CD4-positive, alpha-beta T cell treated with Interleukin-12 subunit alpha and Interleukin-12 subunit beta, for 1 hour (primary cell): ENCODE measurements at places on chromosomes 3 and 15.

DNA sequence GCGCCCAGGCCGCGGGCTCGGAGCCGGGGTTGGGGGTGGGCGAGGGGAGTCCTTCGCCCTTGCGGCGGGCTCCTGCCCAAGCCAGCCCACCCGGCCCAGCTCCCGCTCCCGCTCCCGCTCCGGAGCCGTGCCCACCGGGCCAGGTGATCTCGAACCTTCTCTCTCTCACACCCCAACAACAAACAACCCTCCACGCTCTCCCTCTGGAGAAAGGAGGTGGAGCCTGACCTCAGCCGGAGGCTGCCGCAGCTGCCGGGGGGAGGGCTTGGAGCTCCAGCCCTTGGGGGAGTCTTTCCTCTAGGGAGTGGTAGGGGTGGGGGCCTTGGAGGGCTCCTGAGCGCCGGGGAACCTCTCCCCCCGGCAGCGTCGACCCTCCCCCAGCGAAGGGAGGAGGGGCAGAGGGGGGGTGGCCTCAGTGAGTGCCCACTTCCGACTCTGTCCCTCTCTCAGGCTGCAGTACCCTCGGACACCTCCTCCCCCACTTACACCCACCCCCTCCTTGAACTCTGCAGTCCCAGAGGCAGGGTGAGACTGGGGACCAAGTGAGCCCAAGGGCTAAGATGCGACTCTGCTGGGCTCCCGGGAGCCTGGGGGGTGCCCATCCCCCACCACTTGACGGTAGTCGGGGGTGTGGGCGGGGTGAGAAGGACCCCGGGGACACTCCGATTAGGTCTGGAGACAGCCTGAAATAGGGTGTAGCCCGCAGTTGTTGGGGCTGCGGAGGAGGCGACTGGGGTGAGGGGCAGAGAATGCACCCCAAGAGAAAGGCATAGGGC is 4.4 kb upstream of the BAHD1 start:
- DNase-seq = no peak

- DNase-seq = no peak
Observed at GRCh38 chr15:95799286-95800200, 531.0 kb upstream of the NR2F2 start.

DNA sequence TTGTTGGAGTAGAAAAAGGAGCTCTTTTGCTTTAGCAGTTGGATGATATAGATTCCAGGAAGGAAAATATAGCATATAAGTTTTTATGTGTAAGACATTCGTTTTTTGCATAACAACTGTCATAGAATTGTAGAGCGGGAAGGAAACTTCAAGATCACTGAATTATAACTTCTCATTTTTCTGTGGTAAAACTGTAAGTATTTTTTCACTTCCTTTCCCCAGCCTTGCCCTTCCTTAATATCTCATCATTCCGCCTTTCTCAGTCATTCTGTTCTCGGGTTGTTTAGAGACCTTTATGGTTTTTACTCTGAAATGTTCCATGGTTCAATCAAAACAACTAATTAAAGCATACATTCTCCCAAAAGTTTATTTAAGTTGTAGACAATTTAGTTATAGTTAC is 1.1 kb downstream of the EAF2 start:
- no peak for DNase-seq

DNA sequence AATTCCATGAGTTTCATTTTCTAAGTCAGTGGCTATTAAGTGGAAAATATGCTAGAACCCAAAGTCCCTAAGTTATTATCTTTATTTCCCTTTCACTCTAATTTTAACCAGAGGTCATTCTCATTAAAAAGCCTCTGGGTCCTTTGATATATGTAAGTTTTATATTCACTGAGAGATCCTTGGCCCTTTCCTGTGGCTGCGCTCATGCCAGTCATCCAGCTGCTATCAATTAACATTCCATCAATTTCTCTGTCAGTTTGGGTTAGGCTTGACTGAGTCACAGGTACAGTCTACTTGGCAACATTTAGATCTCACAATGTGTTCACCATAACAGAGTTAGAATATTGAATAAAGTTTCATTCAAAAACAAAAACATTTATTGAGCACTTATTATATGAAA is 58.0 kb upstream of the FBN1 start:
- no peak for DNase-seq

DNA sequence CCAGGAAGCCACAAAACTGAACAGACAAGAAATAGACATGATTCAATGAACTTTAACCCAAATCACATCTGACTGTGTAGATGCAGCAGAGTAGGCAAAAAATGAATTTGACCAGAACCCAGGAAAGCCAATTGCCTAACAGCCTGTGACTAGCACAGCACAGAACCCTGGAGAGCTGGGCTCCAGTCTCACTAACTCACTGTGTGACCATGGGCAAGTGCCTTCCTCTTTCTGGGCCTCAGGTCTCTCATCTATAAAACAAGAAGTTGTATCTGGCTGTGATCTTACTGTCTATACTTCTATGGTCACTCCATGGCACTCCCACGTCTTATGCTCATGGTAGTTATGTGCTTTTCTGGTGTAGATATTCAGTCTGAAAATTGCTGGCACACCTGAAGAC is 48.1 kb upstream of the USP3 start:
- DNase-seq = no peak

DNA sequence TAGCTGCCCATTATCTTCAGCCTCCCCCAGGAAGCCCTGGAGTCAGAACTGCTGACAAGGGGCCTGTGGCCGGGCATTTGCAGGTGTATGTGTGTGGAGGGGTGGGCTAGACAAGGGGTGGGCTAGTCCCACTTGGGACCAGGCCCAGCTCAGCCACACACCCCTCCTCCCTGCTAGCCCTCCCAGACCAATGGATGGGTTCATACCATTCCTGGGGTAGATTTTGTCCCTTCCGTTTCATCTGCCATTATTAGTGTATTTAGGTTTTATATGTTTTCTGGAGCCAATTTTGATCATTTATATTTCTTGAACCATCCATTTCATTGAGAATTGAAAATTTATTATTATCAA is 42.2 kb downstream of the MRAS start:
- no peak for DNase-seq

- no peak for DNase-seq
Observed at GRCh38 chr3:37492977-37493471, 318.6 kb upstream of the LRRFIP2 start.

- DNase-seq = no peak
Observed at GRCh38 chr3:172357850-172358754, 90.2 kb downstream of the GHSR start.

DNA sequence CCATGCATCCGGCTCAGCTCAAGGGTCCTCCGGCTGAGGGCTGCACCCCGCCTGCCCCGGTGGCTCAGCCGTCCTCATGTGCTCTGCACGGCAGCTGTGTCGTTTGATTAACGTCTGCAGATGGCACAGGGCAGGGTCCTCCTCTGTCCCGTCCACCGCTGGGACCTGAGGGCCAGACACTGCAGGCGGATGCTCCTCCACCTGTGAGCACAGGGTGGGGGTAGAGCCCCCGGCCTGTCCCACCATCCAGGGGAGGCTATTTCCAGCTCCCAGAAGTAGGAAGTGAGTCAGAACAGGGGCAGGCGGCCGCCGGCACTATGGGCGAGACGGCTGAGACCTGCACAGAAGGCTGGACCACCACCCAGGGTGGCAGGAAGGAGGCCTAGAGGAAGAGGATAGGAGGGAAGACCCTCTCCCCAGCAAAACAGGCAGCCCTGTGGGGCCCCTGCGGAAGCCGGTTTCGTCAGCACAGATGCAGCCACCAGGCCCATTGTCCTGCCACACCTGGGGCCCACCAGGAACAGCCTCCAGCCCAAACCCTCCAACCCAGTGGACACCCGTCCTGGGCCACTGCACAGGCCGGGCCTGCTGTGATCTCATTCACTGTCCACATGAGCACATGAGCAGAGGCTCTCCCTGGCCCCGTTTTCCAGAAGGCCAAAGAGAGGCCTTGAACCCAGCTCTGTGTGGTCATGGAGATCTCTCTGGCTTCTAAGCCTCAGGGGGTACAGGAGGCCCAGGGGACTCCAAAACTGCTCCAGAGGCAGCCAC is 12.6 kb upstream of the PLXND1 start:
- no peak for DNase-seq
